ENCODE measurements at places on chromosomes 3 and 15.

DNA sequence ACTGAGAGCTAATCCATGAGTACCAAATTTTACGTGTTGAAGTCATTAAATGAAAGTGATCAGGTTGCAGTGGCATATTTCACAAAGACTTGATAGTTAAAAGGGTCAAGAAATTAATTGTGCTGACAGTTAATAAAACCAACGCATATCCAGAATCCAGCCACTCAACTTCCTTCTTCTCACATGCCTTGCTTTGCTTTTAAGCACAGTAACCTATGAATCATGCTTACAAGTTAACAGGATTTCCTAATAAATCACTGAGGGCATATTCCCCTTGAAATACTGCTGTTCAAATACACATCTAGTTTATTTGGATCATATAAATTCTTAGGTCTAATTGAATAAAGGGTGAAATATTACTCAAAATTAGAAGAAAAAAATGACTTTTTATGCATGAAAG is 801.5 kb upstream of the EPHA6 start:
- DNase-seq: no peak

GRCh38 chr3:57864853-57865252 is 108.7 kb downstream of the SLMAP start:
- no peak for DNase-seq

GRCh38 chr3:72368331-72368975 is 479.8 kb downstream of the SHQ1 start:
- no peak for DNase-seq

- no peak for DNase-seq
Observed at GRCh38 chr3:135268941-135269532, 474.0 kb downstream of the EPHB1 start.

DNA sequence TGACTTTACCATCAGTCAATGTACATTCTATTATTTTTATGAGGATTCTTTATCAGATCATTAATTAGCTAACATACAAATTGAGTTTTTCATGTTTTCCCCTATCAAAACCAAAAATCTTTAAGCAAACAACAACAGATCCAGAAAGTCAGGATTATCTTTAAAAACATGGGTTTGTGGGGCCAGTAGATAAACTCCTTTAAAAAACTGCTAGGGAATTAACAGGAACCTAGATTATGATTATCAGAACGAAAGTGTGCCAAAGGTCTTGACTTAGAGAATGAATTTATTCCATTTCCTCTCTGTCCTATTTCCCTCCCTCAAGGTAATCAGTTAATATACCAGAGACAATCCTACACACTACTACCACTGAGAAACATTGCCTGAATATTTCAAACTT is 13.2 kb upstream of the CCDC13 start:
- DNase-seq: no peak

- no peak for DNase-seq
Observed at GRCh38 chr15:90760661-90761232, 43.6 kb downstream of the BLM start.

DNA sequence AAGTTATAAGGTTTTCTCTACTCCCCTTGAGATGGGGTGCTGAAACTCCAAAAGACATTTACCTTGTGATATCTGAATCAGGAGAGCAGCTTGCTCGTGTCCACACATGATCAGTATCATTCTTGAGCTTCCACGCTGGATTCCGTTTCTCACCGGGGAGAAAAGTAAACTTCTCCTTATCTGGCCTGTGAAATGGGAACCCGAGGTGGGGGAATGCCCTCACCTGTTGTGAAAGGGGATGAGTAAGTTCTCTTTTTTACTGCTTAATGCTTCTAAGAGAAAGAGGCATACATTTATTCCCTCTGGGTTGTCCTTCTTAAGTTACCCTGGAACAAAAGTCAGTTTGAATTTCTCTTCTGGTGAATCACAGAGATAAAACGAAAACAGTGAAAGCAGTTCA is 440.5 kb upstream of the ADAMTS9 start:
- no peak for DNase-seq

- no peak for DNase-seq
Observed at GRCh38 chr3:185825639-185826481, 1.0 kb upstream of the IGF2BP2 start.

DNA sequence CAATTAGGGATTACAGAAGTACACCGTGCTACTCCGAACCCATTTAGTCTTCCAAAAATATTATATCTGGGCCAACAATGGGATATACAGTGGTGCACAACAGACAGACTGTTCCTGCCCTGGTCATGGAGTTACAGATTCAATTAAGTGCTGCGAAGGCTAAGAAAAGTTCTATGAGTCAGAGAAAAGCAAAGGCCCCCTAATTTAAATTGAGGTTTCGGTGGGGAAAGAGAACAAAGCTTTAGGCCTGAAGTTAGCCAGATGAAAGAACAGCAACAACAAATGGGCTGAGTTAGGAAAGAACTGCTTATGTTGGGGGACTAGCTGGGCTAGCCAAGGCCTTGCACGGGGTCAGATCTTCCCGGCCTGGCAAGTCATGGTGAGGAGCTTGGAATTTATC is 131.8 kb downstream of the MDFIC2 start:
- no peak for DNase-seq

DNA sequence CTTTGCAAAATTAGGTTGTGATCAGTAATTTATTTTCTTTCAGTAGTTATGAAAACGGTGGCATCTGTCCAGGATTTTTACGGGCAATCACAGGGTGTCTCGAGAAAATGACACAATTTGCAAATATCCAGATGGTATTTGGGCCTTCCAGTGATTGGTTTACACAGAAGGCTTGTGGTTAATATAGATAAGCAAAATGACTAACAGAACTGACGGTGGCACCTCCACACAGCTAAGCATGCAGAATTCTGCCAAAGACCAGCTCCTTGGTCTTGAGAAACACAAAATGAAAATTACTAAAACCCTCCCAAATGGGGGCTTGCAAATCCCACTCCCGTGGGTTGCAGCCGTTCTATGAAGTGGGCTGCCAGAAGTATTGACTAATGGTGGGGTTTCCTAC is 5.5 kb downstream of the ARHGEF3 start:
- DNase-seq: no peak

- no peak for DNase-seq
Observed at GRCh38 chr3:172071780-172072330, 32.5 kb downstream of the FNDC3B start.

DNA sequence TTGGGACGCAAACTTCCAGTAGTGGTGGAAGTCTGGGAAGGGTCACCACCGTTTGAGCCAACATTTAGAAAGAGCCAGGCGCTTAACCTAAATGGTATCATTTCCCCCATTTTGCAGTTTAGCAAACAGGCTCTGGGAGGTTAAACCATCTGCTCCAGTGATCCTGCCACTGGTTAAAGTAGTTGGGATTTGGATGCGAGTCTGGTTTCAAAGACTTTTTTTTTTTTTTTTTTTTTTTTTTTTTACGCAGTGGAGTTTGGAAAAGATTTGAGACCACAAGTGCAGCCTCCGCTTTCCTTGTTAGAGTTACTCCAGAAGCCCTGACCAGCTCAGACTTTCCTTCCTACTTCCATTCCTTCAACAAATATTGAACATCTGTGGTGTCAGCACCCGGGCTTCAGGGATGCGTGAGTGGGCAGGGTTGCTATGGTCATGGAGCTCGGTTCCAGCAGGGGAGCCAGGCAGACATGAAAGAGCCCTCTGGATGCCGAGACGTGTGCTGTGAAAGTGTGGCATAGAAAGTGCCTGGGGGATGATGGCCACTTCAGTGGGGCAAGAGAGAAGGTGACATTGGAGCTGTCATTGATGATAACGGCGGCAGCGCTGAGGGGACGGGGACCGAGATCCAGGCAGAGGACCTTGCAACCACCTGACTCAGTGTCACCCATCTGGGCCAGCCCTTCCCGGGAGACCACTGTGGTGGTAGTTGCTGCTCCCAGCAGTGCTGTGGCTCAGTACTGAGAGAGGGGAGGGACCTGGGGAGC is 1.1 kb upstream of the RNU6-1 start:
- no peak for DNase-seq

DNA sequence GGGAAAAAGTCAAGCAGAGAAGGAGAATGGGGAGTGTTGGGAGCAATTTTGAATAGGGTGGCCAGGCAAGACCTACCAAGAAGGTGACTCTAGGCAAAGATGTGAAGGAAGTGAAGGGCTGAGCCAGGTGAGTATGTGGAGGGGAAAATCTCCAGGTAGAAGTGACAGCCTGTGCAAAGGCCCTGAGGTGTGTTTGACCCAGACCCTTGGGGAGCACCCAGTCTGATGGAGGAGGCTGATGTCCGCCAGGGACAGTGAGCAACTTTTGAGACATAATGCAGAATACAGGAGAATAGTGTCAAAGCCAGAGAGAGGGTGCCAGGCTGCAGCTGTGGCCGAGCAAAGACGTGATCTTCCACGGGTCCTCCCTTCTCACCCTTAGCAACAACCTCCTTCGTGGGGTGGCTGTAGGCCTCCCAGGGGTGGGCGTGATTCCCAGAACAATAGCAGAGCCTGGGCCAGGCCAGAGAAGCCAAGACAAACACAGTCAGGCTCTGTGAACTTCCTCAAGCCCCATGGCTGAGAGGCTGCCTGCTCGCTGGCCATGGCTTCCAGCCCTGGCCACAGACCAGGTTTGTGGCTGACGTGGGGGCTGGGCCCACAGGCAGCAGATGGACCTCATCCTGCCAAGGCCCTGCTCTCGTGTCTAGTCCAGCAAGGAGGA is 58.1 kb downstream of the SLC6A6 start:
- DNase-seq: no peak

DNA sequence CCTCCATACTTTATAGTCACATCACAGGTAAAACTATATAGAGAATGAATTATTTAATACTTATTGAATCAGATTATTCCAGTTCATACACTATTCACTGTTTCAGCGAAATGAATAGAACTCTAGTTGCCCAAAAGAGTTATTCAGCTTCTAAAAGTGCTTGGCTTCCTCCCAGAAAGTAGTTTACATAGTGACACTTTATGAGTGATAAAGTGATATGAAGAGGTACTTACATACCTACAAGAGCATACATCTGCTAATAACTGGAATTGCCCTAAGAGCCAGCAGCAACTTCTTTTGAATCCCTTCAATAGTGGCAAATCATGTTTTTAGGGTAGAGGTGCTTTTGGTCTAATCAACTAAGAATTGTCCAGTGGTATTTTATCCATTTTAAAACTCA is 635.1 kb upstream of the AGTR1 start:
- no peak for DNase-seq

GRCh38 chr3:15215996-15216395 is 9.9 kb downstream of the CAPN7 start:
- no peak for DNase-seq

DNA sequence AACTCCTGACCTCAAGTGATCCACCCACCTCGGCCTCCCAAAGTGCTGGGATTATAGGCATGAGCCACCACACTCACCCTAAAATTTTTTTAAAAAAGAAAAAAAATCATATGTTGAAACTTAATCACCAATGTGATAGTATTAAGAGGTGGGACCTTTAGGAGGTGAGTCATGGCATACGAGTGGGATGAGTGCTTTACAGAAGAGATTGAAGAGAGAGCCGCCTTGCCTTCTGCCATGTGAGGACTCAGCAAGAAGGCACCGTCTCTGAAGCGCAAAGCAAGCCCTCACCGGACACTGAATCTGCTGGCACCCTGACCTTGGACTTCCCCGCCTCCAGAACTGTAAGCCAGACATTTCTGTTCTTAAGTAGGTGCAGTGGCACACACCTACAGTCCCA is 5.5 kb downstream of the ARPIN start:
- DNase-seq: no peak

GRCh38 chr3:118292841-118293240 is 741.8 kb downstream of the IGSF11 start:
- DNase-seq: no peak

- DNase-seq: no peak
Observed at GRCh38 chr3:154227531-154227930, 96.8 kb downstream of the DHX36 start.

DNA sequence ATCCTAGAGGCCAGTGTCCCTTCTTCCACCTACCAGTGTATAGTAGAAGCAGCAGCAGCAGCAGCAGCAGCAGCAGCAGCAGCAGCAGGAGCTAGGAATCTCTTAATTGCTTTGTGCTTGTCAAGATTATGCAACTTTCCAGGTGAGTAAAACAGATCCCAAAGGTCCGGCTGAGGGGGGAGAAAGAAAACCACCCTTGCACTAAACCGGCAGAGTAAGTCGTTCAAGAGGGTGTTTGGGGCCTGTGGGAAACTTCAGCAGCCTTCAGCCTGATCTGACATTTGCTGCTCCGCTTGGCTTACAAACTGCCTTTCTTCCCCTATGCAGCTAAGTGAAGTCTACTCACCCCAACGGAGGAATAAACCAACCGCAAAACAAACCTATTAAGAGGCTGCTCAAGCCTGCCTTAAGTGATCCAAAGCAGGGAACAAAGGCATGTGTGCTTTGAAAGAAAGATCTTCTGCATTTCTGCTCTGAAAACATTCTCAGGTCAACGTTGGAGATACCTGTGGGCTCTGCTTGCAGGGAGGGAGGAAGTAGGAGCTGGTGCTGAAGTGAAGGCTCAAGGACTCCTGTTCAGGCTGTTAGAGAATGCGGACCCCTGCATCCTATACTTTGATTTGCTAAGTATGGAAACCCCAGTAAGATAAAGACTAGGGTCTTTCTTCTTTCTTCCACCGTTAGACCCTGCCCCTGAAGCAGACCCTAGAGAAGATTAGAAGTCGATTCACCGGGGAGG is 35.7 kb upstream of the DLG1 start:
- no peak for DNase-seq

- DNase-seq: no peak
Observed at GRCh38 chr3:159667261-159667660, 321.4 kb upstream of the IL12A start.

DNA sequence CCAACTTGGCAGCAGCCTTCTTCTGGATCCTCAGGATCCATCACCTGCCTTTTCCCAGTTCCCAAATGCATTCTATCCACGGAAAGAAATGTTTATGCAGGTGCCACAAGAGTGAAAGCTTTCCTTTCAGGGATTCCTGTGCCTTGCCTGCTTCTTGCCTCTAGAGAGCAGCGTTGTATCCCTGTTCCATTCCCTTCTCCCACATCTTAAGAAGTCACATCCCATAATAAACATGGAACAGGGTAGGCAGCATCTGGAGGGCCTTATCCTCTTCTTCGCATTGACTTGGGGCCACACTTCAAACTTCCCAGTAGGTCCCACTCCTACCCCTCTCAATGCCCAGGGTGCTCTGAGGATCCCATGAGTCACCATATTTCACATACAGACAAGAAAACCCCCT is 72.7 kb upstream of the DCLK3 start:
- no peak for DNase-seq

DNA sequence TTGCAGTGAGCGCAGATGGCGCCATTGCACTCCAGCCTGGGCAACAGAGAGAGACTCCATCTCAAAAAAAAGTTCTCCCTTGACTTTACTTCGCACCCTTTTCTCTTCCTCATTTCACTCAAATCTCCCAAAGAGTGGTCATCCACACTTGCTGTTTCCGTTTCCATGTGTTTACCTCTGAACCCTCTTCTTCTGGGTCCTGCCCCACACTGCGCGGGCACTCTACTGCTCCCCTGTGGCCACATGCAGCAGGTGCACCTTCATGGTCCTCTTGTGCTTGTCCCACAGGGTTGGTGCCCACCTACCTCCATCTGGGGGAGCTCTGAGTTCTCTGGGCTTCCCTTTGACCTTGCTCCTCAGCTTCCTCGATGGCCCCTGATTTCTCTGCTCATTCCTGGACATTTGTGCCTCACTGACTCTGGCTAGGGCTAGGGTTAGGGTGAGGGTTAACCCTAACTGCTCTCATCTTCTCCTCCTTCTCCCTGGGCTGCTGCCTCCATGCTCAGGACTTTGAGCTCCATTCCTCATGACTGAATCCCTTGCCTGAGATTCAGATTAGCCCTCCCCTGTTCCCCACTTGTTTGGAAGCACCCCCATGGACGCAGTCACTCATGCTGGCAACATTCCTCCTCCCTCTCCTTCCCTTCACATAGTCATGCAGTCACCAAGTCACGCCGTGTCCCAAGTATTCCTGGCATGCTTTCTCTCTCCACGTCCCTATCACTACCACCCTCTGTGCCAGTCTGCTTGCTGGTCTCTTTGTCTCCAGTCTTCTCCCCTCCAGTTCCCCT is 26.6 kb upstream of the KY start:
- DNase-seq: no peak
